ENCODE measurements at places on chromosomes 4 and X. TPM values are rescaled to one million over a fixed set of nuclear protein-coding genes. Genes with fewer than 3 reads are reported as not detected.

- DNase-seq = no peak
Observed at GRCh38 chr4:111405989-111406388, 739.3 kb upstream of the FAM241A start.

Gene MAGEB10
- not detected for polyA plus RNA-seq

DNA sequence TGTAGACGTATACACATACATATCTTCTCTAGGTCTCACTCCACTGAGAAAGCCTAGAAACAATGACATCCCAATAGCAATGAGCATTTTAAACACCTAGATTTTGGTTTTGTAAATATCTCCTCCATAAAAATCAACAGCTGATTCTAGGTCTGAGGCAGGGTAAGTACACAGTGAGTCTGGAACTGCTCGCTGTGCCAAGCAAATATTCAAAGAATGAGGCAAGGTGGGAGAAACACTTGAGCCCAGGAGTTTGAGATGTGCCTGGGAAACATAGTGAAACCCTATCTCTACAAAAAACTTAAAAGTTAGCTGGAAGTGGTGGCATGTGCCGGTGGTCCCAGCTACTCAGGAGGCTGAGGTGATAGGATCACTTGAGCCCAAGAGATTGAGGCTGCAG, 22.2 kb downstream of the ABCG2 start:
- DNase-seq = no peak

GRCh38 chrX:16368696-16369095, 201.4 kb downstream of the MAGEB17 start:
- no peak for DNase-seq

Gene EDA
- 5.5 TPM for polyA plus RNA-seq

Gene NDST3
- polyA plus RNA-seq = 2.4 TPM

DNA sequence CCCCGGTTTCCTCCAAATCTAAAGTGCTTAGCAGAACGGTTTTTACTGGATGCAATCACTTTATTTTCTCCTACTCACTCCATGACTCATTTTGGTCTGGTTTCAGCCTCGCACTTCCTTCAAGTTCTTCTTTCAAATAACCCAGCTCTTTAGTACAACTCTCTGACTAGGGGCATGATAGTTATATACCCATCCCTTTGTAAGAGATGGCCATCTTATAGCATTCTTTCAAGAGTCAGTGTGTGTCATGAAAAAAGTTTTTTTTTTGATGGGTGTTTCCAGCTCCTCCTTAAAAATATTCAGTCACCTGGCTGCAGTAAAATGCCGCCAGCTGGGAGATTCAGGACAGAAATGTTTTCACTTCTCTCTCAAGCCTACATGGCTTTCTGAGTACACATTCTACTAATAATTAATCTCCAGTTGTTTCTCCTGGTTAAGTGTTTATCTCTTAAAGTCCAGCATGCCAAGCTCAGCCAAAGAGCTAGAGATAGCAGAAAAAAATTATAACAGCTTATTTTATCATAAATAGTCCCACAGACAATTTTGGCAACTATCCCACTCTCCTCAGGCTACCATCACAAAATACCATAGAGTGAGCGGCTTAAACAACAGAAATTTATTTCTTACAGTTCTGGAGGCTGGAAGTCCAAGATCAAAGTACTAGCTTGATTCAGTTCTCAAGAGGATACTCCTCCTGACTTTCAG, 139.3 kb downstream of the GASK1B start:
- no peak for DNase-seq

Gene MORF4L2
- polyA plus RNA-seq = 311 TPM

GRCh38 chr4:119053997-119054396, 81.6 kb upstream of the MYOZ2 start:
- DNase-seq = no peak

Gene NUP62CL
- 10.8 TPM for polyA plus RNA-seq

DNA sequence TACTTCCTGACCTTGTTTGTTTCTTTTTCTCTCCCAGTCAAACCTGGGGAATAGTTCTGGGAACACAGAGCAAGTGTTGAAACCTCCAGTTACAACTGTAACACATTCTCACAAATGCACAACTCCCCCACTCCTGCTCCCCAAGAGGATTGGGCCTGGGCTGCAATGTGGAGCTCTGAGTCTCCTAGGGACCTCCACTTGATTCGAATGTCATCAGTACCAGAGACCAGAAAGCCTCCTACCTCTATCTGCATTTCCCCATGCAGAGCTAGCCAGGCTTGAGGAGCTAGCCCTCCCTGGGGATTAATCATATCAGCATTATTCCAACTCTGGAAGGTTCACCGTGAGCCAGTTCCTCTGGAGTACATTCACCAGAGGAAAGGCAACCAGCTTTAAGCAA, 41.7 kb upstream of the CITED1 start:
- DNase-seq = no peak

GRCh38 chrX:153869473-153870287, 16.3 kb downstream of the L1CAM start:
- DNase-seq = no peak

DNA sequence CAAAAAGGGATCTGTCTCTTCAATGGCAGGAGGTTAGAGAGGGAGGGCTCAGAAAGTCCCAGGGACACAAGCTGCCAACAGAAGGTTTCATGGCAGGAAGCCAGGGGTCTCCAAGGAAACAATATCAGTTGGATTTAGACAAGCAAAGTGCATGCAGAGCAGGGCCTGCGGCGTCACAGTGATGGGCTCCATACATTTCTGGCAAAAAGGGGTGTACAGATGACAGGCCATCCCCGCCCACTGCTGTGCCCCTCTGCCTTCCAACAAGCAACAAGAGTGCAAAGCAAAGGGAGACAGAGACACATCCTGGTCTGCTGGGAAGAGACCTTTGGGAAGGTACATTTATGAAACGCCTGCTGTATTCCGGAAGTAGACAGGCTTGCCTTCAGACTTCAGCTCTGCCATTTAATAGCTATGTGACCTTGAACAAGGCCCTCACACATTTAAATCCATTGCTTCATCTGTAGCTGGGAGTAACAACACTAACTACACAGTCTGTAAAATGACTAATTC, 121.2 kb downstream of the AFAP1 start:
- no peak for DNase-seq

Gene RHOXF2
- not detected for polyA plus RNA-seq

Gene GPR173
- polyA plus RNA-seq = 13.8 TPM

DNA sequence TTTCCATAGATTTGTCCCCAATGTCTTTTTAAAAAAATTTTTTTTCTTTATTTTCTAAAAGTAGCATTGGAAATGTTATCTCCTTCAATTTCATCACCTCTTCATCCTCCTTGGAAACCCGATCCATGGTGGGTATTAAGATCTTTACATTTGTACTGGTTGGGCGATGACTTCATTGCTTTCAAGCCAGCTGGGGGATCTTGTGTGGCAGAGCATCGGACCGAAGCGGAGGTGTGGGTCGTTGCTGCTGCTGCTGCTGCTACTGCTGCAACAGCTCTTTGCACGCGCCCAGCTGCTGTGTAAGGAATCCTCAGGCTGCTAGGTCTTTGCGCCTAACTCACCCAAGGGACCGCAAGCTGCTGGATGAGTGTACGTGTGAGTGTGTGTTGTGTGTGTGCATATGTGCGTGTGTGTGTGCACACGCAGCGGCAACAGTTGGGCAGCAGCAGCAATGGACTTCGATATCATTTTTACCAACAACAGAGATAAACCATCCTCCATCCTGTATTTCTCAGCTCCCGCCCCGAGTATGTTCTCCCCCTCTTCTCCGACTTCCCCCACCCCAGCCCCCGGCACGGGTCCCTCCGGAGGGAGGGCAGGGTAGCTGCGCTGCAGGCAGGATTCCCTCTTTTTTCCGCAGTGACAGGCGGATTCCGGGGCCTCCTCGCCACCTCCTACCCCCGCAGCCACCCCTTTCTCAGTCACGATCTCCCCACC, 768 bp upstream of the CDKL5 start:
- no peak for DNase-seq

Gene DMRTC1B
- 4.1 TPM for polyA plus RNA-seq

- DNase-seq = no peak
Observed at GRCh38 chr4:89469930-89470375, 162.4 kb upstream of the GPRIN3 start.

DNA sequence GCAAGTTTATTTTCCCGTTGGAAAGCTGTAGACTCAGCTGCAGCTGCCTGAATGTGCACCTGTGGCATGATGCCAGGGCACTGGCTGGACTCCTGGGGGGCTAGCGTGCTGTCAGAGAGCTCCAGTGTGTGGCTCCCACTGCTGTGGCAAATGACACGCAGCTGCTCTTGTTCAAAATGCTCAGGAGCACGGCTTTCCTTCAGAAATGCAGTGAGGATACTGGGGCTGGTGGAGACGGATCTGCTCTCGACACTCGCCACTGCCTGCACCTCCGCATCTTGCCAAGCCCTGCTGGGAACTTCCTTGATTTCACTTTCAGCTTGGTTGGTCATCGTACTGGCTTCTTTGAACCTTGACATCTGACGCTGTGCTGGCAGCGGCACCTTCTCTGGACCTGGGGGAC, 58.7 kb downstream of the GPRIN3 start:
- no peak for DNase-seq

Gene NSUN7
- polyA plus RNA-seq = 15.0 TPM

DNA sequence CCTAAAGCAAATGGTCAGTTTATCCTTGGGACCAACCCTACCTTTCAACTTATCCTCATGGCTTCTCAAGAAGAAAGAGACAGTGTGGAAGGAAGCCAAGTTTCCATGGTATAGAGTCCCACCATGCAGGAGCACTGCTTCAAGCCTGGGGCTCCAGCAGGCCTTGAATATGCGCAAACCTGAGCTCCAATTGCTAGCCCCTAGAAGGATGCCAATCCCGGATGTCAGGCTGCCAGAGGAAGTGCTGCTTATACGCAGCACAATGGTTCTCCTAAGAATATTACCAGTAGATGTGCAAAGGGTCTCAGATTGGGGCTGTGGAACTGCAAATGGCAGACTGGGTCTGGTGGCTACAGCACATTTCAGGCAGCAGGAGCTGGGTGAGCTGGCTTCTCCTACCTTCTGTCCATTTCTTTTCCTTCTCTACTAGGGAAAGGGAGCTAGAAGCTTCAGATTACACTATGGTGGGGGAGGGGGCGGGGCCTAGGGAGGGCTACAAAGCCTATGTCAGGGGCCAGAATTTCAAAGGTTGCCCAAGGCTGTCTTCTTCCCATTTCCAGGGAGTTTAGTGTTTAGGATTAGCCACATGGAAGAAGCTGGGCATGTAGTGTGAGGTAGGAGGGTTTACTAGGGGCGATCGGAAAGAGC, 40.7 kb upstream of the CITED1 start:
- no peak for DNase-seq

- DNase-seq = no peak
Observed at GRCh38 chr4:65242156-65242846, 428.0 kb downstream of the EPHA5 start.

- no peak for DNase-seq
Observed at GRCh38 chrX:70087857-70088630, 25.8 kb downstream of the OTUD6A start.

DNA sequence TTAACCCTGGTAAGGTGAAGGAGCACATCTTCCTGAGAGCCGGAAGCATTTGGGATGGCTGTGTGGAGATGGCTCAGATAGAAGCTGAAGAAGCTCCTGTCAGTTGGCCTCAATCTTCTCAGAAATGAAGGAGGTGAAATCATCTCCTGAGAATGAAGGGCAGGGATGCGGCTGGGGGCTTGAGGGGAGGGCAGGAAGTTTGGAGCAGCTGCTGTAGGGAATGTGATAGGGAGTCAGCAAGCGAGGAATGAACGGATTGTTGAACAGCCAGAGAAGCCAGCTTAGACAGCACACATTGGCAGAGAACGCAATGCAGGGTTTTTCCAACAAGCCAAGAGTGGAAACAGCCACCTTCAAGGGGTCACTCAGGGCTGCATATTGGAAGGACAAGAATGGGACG, 10.0 kb downstream of the KCNE5 start:
- DNase-seq = no peak

DNA sequence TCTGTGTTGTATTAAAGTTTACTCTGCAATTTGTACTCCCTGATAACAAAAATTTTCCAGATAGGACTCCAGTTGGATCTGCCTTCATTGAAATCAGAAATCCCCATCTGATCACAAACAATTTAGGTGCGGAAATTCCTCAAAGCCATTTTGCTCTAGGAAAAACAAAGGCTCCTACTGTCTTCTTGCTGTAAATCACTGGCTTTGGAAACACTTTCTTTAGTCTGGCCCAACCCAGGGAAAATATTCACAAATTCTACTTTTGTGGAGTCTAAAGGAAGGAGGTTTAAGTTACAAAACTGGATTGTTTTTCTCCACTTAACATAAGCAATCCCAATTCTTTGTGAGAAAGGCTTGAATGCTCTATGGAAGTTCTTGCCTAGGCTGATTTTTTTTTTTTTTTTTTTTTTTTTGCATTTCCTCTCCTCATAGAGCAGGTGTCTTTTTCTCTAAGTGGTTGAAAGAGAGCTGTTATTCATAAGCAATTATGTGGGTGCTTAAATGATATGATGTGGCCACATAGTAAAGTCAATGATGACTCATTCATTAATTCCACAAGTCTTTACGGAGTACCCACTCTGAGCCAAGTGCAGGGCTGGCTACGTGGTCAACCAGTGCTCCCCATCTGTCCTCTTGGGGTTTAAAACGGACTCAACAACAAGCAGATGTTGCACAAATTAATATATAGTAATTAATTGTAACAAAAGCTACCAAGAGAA, 261.4 kb downstream of the LDB2 start:
- DNase-seq = no peak

- DNase-seq = no peak
Observed at GRCh38 chrX:95156566-95156965, 1482.6 kb downstream of the FAM133A start.

DNA sequence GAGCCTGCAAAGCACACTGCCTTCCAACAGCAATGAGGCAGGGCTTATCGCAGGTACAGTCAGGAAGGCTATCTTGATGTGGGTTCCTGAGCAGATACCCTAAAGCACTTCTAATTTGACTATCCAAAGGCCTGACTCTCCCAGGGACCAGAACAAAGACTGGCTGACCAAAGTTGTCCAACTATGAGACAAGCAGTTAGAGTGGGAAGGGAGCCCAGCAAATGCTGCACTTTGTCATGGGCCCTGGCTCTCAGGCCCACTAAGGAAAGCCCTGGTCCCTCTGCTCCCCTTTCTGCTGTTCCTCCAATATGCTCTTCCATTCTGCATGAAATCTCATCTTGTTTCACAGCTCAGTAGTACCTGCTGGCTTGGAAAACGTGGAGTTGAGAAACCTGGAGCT, 391.0 kb downstream of the RAB28 start:
- DNase-seq = no peak

- DNase-seq = no peak
Observed at GRCh38 chrX:112380541-112381278, 298.1 kb upstream of the TRPC5 start.

Data from renal pelvis (tissue), 12 donors.